Mesenteric fat pad (tissue), 1 donor: ENCODE measurements at places on chromosomes 12 and 14. TPM values are rescaled to one million over a fixed set of nuclear protein-coding genes. Genes with fewer than 3 reads are reported as not detected.
A peak's percentile ranks its signal among the peaks of the same experiment; 100 is the strongest.

- DNase-seq, result no peak
Measured at GRCh38 chr12:105270671-105271255, 34.8 kb upstream of the APPL2 start.

Gene MIPOL1
- total RNA-seq, result 7.2 TPM

DNA sequence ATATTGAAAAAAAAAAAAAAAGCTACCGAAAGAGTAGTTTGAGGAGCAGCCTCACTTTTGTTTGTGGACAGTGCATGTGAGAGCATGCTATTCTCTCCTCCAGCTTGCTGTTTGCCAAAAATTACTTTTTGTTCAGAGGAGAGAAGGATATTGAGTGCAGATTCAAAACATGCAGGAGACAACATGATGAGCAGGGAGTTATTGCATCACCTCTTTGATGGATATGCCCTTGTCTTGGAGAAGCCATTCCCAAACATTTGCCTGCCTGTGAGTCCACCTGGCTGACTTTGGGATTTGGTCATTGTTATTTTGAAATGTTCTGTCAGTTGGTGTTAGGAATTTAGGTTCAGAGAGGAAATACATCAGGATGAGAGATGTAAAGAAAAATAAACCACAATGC lies 2.4 kb downstream of the C12orf75 start:
- no peak for DNase-seq

DNA sequence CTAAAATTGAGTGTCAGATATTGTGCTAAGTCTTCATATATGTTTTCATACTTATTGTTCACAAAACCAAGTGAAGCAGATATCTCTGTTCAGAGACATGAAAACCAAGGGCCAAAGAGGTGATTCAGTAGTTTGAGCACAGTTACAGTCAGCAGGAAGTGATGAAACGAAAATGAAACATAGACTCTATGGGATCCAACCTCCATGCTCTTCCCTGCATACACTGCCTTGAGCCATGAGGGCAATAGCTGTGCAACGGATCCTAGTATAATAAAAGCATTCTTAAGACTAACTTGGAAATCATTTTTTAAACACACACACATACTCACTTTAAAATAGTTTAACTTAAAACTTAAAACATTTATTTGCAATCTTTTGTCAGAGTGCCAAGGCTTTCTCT lies 27.9 kb downstream of the ESR2 start:
- DNase-seq, result no peak

GRCh38 chr12:121013715-121014114 lies 2.6 kb downstream of the C12orf43 start:
- DNase-seq, result no peak

GRCh38 chr12:43320281-43320680 lies 231.7 kb downstream of the ADAMTS20 start:
- no peak for DNase-seq

- no peak for DNase-seq
Measured at GRCh38 chr12:92695577-92695976, 7.2 kb upstream of the PLEKHG7 start.

- no peak for DNase-seq
Measured at GRCh38 chr12:8475508-8476203, 19.9 kb downstream of the CLEC6A start.

DNA sequence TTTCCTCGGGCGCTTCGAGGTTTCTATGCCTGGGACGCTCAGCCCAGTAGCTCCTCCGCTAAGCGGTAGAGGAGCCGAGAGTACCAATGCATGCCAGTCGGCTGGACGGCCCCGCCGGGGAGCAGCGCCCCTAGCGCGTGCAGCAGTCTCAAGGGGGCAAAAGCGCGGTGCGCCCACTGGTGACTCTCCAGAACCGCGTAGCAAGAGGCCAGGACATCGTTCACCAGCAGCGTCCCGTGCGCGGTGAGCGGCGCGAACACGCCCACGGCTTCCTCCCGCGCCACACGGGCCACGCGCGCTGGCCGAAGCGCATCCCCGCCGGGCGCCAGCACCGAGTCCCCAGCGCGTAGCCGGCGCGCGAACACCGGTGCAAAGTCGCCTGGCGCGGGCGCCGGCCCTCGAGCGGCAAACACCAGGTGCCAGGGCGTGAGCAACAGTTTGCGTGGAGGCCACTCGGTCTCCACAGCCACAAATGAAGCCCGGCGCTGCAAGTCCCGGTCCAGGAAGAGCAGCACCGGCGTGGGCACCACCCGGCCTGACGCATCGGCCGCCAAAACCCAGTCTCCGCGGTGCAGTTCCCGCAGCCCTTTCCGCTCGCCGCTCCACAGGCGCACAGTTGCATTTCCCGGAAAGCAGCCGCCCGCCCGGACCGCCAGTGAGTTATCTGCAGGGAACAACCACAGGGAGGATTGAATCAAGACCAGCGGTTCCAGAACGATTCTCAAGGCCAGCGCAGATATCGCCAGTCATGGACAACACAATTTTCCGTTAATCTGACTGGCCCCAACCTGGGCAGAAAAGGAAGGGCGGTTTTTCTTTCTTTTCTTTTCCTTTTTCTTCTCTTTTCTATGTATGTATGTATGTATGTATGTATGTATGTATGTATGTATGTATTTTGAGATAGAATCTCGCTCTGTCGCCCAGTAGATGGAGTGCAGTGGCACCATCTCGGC lies 4.5 kb downstream of the DHH start:
- peak; percentile 93 for DNase-seq

DNA sequence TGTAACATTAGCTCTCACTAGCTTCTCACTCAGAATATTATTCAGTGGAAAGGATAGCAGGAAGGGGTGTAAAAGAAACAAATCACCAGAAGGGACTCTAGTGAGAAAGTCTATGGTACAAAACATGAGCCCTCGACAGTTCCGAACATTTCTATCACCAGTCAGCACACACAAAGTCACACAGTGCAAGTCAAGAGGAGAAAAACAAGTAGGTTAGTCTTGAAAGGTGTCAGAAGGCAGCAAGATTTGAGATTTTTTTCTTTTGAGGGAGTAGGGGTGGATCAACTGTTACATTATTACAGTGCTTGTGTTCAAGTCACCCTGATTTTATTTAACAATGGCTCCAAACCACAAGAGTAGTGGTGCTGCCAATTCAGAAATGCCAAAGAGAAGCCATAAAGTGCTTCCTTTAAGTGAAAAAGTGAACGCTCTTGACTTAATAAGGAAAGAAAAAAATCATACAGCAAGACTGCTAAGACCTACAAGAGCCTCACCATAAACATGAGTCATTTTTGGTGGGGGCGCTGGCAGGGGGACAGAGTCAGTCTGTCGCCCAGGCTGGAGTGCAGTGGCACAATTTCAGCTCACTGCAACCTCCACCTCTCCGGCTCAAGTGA lies 42.3 kb downstream of the GNS start:
- no peak for DNase-seq

- no peak for DNase-seq
Measured at GRCh38 chr12:92242907-92243306, 97.3 kb upstream of the BTG1 start.

GRCh38 chr12:105190530-105190929 lies 45.4 kb downstream of the APPL2 start:
- no peak for DNase-seq
